ENCODE measurements at places on chromosomes 6 and 20.

- no peak for DNase-seq
These were observed 23.3 kb downstream of the SOBP start for GRCh38 chr6:107513214-107513613.

DNA sequence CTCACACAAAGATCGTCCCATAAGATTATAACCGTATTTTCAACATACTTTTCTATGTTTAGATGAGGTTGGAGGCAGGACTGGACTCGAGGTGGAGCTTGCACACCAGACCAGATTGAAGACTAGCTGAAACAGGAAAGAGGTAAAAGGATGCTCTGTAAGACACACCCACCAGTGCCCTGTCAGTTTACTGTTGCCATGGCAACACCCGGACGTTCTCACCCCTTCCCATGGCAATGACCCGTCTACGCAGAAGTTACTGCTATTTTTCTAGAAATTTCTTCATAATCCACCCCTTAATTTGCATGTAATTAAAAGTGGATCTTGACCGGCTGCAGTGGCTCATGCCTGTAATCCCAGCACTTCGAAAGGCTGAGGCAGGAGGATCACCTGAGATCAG lies 13.6 kb upstream of the SRSF6 start:
- no peak for DNase-seq

DNA sequence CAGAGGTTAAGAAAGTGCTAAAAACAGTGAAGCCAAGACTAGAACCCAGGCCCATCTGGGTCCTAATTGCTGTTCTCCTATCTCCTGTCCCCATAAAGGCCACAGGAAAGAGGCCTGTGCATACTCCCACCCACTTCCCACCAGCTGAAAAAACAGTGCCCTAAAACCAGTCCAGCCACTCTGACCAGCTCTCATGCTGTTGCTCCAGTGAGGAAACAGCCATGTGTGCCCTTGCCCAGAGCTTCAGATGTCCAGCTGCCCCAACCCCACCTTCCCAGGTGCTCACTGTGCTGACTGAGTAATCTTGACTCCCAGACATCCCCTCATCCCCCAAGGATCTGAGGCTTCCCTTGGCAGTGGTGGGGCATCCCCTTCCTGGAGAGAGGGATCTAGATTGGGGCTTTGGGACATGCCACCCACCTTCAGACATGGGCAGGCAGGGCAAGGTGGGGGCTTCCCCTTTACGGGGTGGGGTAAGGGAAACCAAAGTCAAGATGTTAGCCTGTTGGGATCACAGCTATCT lies 28.7 kb downstream of the KCNK5 start:
- no peak for DNase-seq

GRCh38 chr20:61340157-61340556 lies 88.1 kb downstream of the CDH4 start:
- DNase-seq = no peak

All from hindlimb muscle (tissue), 1 donor.